Activated B cell treated with CpG ODN at 0.5 μM for 24 hours (primary cell): ENCODE measurements at places on chromosomes 12 and 14. TPM values are rescaled to one million over a fixed set of nuclear protein-coding genes. Genes with fewer than 3 reads are reported as not detected.

GRCh38 chr14:104138098-104138717 is at the start of gene KIF26A:
KIF26A (plus strand) TSS chr14:104138587; CDS start chr14:104138723, 136 bp downstream.
- no peak for DNase-seq

DNA sequence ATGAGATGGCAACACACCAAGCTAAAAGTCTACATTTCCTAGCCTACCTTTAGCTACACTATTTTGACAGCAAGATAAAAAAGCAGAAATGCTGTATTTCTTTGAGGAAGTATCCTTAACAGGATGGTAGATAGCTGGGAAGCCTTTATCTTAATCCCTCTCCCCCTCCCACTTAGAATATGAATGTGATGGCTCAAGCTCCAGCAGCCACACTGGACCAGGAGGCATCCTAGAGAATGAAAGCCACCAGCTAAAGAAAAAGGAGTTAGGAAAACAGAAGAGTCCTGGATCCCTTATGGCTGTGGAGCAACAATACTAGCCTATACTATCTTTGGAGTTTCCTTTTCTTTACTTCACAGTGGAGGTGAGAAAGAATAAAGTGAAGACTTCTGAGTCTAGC is 15.1 kb downstream of the NAP1L1 start:
- no peak for DNase-seq

DNA sequence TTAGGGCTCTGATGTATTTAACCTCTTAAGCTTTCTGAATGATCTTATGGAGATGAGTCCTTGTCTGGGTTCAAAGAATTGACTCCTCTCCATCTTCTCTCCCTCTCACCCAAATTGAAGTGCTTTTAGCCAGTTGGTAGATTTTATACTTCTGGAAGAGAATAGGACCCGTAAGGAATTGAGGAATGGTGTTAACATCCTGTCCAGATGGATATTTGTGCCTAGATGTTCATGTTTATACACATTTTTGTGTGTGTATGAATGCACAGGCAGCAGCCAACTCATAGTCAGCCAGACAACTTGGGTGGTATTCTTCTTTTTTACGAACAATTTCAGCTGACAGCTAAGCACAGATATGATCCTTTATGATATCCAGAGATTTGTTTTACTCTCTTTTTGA is 449.6 kb upstream of the RGS6 start:
- no peak for DNase-seq

- no peak for DNase-seq
Observed at GRCh38 chr14:21965042-21965441, 291.4 kb upstream of the OR4E1 start.

DNA sequence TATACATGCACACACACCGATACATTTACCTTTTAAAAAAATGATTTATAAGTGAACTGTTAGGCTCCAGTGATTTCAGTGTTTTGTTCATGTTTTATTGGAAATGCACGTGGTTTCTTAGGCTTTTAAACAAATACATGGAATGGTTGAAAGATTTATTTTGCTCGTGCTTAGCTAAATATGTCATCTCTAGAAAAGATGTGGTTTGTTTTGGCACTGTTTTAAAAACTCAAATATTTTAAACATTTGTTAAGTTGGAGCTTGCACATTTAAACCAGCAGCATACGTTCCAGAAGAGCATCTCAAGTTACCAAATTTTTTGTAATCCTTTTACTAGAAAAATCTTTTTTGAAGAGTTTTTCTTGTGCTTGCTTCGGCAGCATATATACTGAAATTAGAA is 44.5 kb downstream of the FOXA1 start:
- DNase-seq: no peak

GRCh38 chr12:107590413-107590812 is 95.2 kb upstream of the PWP1 start:
- no peak for DNase-seq

RASAL1 gene
- 4.9 and 7.1 TPM in 2 replicates for total RNA-seq

LMO3 gene
- total RNA-seq: not detected in 2 replicates

SAMD15 gene
- 0.71 and 1.00 TPM in 2 replicates for total RNA-seq

FIGNL2 gene
- 0.39 and 0.69 TPM in 2 replicates for total RNA-seq
